ENCODE measurements at places on chromosomes 2 and 18. TPM values are rescaled to one million over a fixed set of nuclear protein-coding genes. Genes with fewer than 3 reads are reported as not detected.

Gene CYTIP
- total RNA-seq, result 4.5 TPM

Gene PPP1CB
- 326 TPM for total RNA-seq

Gene MAP4K3
- total RNA-seq, result 58.8 TPM

Gene CLEC4F
- not detected for total RNA-seq

DNA sequence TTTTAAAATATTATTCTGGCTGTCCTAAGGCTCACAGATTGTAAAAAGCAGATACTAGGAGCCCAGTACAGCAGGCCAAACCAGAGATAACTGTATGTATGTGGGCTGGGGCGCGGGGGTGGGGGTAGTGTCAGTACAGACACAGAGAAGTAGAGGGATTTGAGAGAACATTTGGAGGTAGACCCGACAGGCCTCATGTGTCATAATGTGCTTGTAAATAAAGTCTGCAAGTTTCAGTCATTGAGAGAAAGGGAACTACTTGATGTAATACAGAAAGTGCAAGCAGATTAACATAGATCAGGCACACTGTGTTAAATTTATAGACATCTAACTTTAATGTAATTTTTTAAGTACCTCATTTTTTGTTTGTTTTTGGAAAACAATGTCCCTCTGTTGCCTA lies 7.4 kb upstream of the POLI start:
- no peak for DNase-seq

GRCh38 chr18:47284721-47285395 lies 33.4 kb upstream of the SKOR2 start:
- DNase-seq, result no peak

Gene CHRNG
- not detected for total RNA-seq

All from thoracic aorta (tissue), 2 donors.